T47D (cell line): ENCODE measurements at places on chromosomes 7 and 10.

- DNase-seq: no peak
Observed at GRCh38 chr7:150665089-150665748, 20.3 kb upstream of the GIMAP2 start.

DNA sequence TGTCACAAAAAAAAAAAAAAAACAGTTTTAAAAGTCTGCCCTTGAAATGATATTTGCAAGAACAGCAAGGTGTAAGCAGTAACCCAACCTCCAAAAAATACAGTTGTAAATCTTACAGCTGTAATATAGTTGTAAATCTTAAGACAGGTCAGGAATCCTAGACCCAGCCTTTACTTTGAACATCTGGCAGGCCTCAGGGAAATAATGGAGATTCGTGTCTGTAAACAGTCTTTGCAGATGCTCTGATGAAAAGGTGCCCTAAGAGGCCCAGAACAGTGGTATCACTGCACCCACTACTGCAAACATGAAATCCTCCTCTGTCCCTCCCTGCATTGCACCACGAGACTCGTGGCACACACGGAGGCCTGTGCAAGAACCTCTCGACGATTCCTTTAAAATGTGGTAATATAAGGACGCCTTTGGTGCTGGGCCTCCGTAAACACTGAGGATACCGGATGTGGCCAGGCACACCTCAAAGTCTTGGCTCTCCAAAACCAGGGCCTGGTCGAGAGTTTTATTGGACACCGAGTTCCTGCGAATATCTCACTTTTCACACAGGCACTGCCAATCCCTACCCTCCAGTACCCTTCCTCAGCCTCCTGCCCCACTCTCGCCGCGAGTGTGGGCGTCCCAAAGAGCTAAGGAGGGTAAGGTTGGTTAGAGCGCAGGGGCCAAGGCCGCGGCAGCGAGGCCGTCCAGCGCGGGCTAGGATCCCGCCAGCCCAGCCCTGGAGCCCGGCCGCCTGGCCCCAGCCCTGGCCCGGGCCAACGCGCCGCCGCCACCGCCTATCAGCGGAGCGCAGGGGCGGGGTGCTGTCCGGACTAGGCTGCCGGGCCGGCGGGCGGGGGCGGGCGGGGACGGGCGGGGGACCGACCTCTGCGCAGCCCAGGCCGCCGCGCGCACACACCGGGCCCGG, at the start of gene REEP3:
TSS of gene REEP3 (plus strand) at position 902 of the 916 bp plus-strand sequence. CDS start 145 bp downstream, outside the sequence.
- peak; percentile 86 for DNase-seq

DNA sequence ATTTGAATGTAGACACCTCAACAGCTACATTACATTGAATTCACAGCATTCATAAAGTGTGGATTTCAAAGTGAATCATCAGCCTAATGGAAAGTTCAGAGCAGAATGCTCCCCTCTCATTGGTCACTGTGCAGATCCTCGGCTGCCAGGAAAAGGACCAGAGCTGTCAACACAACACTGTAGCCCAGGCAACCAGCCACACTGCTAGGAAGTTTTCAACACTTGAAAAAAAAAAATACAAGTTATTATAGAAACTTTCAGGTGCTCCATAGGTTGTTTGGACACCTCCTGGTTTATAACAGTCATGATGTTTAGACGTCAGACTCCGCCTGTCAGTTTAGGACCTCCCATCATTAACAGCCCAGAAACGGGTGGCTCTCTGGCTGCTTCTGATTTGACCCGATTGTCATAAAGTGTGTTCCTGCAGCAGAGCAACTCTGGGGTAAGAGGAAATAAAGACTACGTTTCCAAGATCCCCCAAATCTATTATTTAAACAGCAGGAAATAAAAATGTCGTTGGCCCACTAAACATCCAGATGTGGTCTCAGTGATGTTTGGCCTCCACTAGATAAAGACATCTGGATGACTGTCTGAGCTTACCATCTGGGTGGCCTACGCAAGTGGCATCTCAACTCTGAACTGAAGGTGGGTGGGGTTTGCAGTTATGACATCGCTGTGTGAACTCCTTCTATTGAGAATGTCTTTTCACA, 117.4 kb downstream of the CABCOCO1 start:
- DNase-seq: no peak

- no peak for DNase-seq
Observed at GRCh38 chr7:77797734-77798393, 370 bp downstream of the TMEM60 start.

GRCh38 chr7:952548-953441, 1.7 kb downstream of the ADAP1 start:
- DNase-seq: no peak

DNA sequence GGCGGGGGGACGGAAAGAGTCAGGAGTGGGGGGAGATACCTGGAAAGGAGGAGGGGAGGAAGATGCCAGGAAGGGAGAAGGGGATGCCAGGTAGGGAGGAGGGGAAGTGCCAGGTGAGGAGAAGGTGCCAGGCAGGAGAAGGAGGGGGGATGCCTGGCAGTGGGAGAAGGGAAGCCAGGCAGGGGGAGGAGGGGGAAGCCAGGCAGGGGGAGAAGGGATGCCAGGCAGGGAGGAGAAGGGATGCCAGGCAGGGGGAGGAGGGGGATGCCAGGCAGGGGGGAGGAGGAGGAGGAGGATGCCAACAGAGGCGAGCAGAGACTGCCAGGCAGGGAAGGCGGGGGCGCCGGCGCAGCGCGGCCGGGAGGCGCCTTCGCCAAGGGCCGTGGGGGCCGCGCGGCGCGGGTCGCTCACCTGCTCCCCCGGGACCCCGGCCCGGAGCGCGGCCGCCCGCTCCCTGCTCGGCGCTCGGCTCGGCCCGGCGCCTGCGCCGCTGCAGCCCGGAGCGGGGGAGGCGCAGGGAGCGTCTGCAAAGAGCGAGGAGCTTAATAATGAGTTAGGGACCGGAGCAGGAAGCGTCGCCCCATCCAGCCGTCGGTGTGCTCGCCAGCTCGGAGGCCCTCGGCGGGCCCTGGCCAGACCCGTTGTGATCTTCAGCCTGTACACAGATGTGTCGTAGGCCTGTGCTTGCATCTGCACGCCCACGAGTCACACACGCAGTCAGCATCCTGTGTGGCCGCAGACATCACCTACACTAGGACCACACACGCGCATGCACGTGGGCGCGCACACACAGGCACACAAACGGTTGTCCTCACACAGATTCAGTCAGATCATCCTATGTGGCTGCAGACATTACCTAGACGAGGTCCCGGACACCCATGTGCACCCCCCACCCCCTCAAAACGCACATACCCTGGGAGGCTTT, 28.4 kb upstream of the SMARCD3 start:
- DNase-seq: peak; percentile 64

- no peak for DNase-seq
Observed at GRCh38 chr7:88127637-88128290, 92.1 kb downstream of the SRI start.

DNA sequence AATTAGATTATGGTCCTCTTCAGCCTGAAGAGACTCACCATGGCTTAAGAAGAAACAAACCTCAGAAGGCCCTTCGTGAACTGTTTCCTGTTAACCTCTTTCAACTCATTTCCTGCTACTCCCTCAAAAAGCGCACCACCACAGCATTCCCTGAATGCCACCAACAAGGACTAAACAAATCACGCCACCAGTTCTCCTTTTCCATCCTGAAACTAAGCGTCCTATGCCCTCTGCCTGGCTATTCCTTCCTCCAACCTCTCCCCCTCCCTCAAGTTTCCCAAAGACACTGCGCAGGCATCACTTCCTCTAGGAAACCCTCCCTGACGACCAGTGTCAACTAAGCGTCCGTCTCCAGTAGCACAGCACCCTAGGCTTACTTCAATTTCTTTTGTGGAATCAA, 12.0 kb downstream of the YWHAG start:
- DNase-seq: no peak

- DNase-seq: no peak
Observed at GRCh38 chr7:139108266-139109187, 993 bp downstream of the ZC3HAV1 start.

- DNase-seq: no peak
Observed at GRCh38 chr7:158076215-158076614, 511.4 kb downstream of the PTPRN2 start.

GRCh38 chr7:151380199-151381097, 29.4 kb downstream of the WDR86 start:
- no peak for DNase-seq

GRCh38 chr7:47226696-47227095, 355.2 kb downstream of the TNS3 start:
- no peak for DNase-seq

GRCh38 chr7:149869867-149870266, 3.9 kb upstream of the ATP6V0E2 start:
- DNase-seq: no peak

- peak; percentile 2 for DNase-seq
Observed at GRCh38 chr7:137091396-137091795, 222.9 kb downstream of the CHRM2 start.
